ENCODE measurements at places on chromosomes 16 and 17.

- DNase-seq, result no peak
Measured at GRCh38 chr17:49005140-49005539, 8.0 kb downstream of the IGF2BP1 start.

DNA sequence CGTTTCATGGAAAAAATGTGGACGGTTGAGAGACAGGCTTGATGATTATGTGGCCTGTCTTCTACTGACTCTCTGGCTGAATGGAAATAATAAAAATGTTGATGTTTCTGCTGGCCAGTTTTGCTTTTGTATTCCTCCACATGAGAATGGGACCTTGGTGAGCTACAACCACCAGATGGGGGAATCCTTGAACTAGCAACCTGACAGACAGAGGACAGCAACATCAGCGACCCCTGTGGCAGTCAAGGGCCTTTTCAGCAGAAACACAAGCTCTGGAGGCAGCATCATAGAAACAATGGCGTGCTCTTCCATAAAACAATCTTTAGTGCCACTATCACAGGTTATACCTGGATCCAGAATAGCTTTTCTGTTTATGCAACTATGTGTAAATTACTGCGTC, 84.0 kb upstream of the ATP2A3 start:
- no peak for DNase-seq

GRCh38 chr16:48462106-48462740, 77.0 kb upstream of the SIAH1 start:
- DNase-seq, result peak; percentile 38

- no peak for DNase-seq
Measured at GRCh38 chr16:75486676-75487313, 8.4 kb downstream of the CHST6 start.

DNA sequence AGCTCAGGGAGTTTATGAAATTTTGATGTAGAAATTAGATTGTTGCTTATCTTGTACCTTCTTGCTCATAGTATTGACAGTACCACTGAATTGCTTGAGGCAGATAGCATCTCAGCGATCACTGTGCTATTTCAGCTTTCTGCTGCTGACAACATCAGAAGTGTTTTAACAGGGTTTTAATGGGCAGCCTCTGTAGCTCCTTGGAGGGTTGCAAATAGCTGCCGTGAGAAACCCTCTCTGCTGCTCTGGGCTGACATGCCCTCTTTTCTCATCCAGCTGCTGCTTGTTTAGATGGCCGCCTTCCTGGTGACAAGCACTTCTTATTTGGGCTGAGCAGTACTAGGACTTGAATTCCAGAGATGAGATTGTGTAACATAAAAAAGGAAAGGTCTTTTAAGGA, 180.2 kb upstream of the TBX2 start:
- DNase-seq, result no peak

GRCh38 chr17:81842725-81843504, 8.1 kb upstream of the PPP1R27 start:
- peak; percentile 46 for DNase-seq

GRCh38 chr17:6346156-6346786, 88.7 kb downstream of the AIPL1 start:
- no peak for DNase-seq

DNA sequence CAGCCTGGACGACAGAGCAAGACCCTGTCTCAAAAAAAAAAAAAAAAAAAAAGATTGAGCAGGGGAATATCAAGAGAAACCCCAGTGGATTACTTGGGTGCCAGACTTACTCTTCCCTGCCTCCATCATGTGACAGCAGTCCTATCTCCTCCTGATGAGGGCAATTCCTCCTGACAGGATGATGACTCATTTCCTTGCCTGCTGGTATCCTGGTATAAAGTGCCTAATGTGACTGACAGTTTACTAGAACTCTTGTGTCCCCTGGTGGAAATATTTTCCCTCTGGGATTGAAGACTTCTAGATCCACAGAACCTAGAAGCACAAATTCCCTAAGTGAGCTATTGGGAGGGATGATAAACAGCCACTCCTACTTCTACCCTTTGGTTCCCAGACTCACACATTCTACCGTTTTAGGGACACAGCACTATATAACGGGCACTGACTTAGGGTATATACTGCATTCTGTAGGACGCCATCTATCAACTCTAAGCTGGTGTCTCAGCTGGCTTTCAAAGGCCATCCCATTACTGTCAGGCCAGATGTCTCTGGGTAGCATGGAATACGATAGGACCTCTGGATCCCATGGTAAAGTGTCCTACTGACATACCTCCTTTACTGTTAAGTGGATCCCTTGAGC, 114.6 kb upstream of the MED13 start:
- peak; percentile 91 for DNase-seq

DNA sequence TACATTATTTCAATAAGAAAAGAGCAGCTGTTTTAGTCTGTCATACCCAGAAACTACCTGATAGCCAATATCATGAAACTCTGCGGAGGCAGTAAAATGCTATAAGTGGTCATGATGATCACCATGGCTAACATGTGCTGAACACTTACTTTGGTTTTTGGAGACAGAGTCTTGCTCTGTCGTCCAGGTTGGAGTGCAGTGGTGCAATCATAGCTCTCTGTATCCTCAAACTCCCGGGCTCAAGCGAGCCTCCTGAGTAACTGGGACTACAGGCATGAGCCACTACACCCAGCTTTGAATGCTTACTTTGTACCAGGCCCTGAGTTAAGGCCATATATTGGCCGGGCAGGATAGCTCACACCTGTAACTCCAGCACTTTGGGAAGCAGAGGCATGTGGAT, 101.2 kb upstream of the DHX40 start:
- no peak for DNase-seq

- peak; percentile 51 for DNase-seq
Measured at GRCh38 chr16:51818342-51818944, 667.4 kb upstream of the SALL1 start.

GRCh38 chr17:50719144-50719923, at the start of gene LUC7L3:
Gene LUC7L3 (plus strand): TSS chr17:50719603. CDS start chr17:50719733, 130 bp downstream.
- peak; percentile 97 for DNase-seq

DNA sequence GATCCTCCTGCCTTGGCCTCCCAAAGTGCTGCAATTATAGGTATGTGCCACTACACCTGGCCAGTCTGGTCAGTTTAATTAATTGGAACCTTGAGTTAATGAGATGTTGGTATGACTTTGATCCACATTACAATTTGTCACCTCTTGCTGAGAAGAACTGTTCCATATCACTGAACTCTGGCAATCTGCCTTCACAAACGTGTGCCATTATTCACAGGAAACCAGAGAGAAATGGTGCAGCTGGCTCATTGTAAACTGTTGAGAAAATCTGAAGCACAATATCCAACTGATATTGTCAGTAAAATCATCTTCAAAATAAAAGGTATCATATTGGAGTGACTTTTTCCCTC, 39.3 kb upstream of the YPEL2 start:
- no peak for DNase-seq

DNA sequence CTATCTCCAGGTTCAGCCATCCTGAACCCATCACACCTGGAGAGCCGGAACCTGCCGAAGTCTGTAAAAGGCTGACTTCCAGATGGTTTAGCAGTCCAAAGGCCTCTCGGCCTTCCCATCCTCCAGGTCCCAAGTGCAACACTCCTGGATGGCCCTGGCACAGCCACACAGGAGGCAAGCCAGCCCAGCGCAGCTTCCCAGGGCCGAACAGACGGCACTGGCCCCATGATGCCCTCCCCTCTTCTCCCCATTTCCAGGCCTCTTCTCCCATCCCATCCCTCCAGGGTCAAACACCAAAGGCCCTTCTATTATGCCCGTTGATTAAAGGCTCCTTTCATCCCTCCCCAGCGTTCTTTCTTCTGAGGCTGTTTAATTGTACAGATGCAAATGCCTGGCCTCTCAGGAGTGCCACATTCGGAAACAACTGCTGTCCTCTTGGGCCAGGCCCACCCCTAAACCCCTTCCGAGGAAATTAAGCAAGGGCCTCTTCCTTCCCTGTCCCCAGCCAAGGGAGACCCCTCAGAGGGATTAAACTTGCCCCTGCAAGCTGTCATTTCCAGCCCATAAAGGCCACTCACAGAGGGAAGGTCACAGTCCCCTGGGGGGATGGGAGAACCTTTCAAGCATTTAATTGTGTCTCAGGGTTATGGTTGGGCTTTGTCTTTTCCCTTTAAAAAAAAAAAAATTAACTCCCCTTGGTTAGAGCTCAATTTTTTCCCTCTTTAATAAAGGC, 30.8 kb downstream of the AXIN2 start:
- DNase-seq, result no peak

GRCh38 chr16:53504665-53505064, 1.7 kb upstream of the AKTIP start:
- peak; percentile 65 for DNase-seq

DNA sequence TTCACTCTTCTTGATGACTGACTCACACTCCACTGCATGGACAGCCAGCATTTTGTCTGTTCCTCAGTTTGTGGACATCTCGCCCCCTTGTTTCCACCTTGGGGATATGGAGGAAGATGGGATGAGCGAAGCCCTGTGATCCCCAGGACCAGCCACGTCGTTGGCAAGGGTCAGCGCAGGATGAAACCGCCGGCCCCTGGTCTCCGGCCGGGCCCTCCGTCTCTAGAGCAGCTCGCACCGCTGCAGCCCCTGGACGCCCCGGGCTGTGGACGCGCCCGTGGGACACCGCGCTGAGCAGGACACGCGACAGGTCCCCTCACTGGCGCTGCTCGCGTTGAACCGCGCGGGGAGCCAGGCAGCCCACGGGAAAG, 604 bp upstream of the ZC3H18 start:
- peak; percentile 34 for DNase-seq

GRCh38 chr16:30366511-30366910, 3.8 kb downstream of the TBC1D10B start:
- no peak for DNase-seq

DNA sequence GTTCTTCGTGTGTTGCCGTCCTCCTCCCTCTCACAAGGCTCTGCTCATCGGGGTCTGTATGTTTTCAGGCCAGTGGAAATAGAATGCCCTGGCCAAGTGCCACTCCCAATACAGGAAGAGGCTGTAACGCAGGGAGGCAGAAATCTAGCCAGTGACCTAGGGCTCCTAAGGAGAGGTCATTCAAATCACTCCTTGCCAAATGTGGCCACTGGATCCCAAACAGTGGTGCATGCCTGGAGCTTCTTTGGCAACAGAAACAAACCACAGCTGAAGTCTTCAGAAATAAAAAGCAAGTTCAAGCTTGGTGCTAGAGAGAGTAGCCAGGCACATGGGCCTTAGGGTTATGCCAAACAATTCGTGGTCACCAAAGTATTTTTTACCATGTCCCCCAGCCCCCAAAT, 66.1 kb downstream of the SMG6 start:
- DNase-seq, result no peak

DNA sequence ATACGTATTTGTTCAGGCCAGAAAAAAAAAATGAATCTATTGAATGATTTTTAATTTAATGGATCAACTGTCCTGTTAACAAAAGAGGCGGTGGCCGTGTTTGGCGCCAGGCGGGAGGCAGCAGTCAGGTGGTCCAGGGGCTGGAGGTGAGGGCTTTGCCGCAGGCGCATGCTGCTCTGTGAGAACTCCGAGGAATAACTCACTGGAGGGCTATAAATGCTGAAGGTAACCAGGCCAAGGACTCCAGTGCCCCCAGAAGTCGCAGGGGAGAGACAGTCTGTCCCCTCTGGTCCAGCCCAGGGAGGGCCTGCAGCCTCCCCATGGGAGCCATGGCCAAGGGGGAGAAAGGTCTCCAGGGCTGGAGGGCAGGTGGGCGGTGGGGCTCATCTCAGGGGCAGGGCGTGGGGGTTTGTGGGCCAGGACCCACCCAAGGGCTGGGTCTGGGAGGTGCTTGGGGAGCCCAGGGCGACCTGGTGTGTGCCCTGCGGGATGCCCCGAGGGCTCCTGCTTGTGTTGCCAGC, 7.1 kb upstream of the BAHCC1 start:
- DNase-seq, result no peak

GRCh38 chr17:40153603-40154236, 13.4 kb downstream of the CASC3 start:
- peak; percentile 26 for DNase-seq

- no peak for DNase-seq
Measured at GRCh38 chr17:37197336-37197735, 178.4 kb upstream of the C17orf78 start.

DNA sequence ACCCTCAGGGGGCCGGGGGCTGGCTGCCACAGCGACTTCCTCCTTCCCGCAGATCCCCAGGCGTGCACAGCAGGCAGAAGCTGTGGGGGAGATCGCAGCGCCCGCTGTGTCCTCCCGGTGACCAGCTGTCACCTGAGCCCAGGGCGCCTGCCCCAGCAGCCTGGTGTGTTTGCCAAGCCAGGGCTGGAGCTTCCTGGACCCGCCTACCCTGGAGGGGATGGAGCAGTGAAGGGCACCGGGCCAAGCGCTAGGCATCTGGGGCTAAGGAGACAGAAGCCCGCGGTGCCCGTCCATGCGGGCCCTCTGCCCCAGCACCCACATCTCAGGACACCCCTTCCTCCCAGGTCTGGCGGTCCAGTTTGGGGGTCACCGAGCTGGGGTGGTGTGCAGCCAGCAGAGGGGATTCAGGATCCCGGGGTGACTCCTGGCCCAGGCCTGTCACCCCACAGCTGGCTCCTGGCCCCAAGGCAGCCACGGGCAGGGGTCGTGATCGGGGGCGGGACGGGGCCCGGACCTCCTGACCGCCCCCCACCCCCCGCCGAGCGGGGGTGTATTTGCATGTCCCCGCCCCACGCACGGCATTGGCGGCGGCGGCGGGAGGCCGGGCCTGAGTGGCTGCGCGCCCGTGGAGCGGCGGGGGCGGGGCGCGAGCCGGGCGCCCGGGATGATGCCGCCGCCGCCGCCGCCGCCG, at the start of gene RAB26:
Gene RAB26 (plus strand): TSS at position 645 of the 691 bp plus-strand sequence. CDS start 159 bp downstream, outside the sequence.
- peak; percentile 64 for DNase-seq

- DNase-seq, result no peak
Measured at GRCh38 chr17:20800146-20800545, 220.6 kb downstream of the CDRT15L2 start.

GRCh38 chr17:33964344-33964979, 290.6 kb upstream of the CCL2 start:
- DNase-seq, result no peak

- DNase-seq, result no peak
Measured at GRCh38 chr16:585351-585750, 4.5 kb upstream of the RAB40C start.

DNA sequence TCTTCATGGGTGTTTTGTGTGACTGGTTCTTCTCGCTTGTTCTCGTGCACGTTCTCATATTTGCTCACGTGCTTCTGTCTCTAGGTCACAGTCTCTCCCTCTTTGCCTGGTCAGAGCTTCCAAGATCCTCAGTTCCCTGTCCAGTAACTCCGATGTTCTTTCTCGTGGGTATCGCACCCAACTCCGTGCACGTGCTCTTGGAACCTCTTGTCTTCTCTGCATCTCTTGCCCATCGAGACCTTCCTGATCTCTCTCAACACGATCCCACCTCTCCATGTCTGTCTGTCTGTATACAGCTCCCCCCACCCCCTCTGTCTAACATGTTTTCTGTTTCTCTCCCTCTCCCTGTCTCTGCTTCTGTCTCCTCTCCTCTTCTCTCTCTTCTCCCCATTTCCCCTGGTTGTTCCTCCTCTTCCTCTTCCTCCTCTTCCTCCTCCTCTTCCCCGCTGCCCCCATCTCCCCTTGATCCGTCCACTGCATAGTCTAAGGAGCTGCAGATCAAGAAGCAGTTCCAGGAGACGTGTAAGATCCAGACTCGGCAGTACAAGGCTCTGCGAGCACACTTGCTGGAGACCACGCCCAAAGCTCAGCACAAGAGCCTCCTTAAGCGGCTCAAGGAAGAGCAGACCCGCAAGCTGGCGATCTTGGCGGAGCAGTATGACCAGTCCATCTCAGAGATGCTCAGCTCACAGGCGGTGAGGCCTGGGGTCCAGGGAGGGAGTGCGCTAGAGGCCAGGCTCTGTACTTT, 6.1 kb downstream of the HIRIP3 start:
- no peak for DNase-seq

- peak; percentile 65 for DNase-seq
Measured at GRCh38 chr16:78122774-78123315, 23.4 kb downstream of the WWOX start.
